ENCODE measurements at places on chromosomes 3 and 15.
A peak's percentile ranks its signal among the peaks of the same experiment; 100 is the strongest.

GRCh38 chr3:76310667-76311066 is 525.3 kb upstream of the ZNF717 start:
- no peak for DNase-seq

- DNase-seq = peak; percentile 37
Measured at GRCh38 chr15:82108489-82109078, 62.8 kb upstream of the MEX3B start.

DNA sequence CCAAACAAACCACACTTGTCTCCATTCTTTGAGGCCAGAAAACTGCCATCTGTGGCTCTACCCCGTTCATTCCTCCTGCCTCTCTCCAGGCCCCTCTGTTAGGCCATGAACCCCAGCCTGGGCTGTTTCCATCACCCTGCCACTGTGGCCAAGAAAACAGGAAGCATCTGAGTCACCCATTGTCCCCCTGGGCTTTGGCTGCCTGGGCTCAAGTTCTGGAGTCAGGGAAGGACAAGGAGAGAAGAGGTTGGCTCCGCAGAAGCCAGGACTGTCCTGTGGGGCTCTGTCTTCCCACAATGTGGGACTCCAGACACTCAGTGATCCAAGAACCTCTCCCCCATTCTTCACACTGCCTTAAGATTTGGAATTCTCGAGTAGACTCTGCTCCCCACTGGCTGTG is 14.8 kb upstream of the LCTL start:
- DNase-seq = no peak

DNA sequence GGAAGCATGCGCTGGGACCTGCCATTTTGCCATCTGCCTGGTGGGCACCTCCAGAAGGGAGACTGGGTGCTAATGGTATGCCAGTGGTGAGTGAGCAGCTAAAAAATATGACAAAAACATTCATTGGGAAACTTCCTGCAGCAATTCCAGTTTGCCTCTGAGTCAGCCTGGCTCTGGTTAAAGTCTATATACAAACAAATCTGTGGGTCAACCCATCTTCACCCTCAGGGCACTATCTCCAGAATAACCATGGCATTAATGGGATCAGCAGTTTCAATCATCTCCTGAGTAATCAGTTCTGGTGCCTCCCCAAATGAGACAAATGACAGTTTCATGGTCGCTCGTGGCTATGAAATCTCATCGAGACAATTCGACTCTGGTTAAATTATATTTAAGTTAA is 21.5 kb downstream of the FRMD4B start:
- DNase-seq = no peak

DNA sequence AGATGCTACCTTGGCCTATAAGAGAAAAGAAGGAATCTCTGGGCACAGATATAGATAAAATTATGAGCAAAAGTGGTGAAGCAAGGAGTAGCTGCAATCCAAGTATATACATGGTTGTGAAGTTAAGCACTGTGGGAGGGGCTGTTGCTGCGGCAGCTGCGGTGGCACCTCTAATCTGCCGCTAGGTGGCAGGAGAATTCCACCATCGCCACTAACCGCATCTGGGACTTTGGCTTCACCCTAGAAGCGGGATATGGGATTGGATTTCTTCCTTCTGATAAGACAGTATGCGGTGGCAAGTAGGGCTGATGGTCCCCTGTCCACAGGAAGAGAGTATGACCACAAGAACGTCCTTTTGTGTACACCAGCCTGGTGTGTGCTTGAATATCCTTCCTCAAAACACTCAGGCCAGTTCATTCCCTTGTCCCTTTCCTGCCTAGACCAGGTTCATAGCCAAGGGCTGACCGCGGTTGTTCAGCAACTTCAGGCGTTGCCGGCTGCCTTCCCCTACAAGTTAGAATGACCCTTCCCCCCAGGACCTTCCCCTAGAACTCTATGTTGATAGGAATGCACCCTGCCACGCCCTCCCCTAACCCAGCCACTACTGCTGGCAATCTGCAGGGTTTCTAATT is 5.1 kb downstream of the MAGEL2 start:
- DNase-seq = no peak

GRCh38 chr15:26372706-26373105 is 400.2 kb downstream of the GABRB3 start:
- no peak for DNase-seq

All from CD4-positive, alpha-beta T cell treated with Interferon gamma for 1 hour (primary cell).